ENCODE measurements at places on chromosomes 12 and 14. TPM values are rescaled to one million over a fixed set of nuclear protein-coding genes. Genes with fewer than 3 reads are reported as not detected.

The HOXC10 gene
- total RNA-seq = 19.6 TPM

The ZNF219 gene
- total RNA-seq = 51.9 TPM

The BCL7A gene
- total RNA-seq = 23.2 TPM

The ATP23 gene
- total RNA-seq = 6.3 TPM

The CEBPE gene
- total RNA-seq = not detected

The CD27 gene
- not detected for total RNA-seq

The VDR gene
- total RNA-seq = 33.4 TPM

The MYBPC1 gene
- total RNA-seq = not detected

The RNASE3 gene
- not detected for total RNA-seq

The SERPINA10 gene
- not detected for total RNA-seq

The ERP27 gene
- total RNA-seq = 0.07 TPM

The GALNT6 gene
- total RNA-seq = 95.8 TPM

The IL23A gene
- 7.3 TPM for total RNA-seq

The CLEC2A gene
- not detected for total RNA-seq

The PARP2 gene
- 40.0 TPM for total RNA-seq

The NFATC4 gene
- total RNA-seq = 19.8 TPM
